Calu3 (cell line): ENCODE measurements at places on chromosomes 2 and 18. TPM values are rescaled to one million over a fixed set of nuclear protein-coding genes. Genes with fewer than 3 reads are reported as not detected.
A peak's percentile ranks its signal among the peaks of the same experiment; 100 is the strongest.

- DNase-seq, result no peak
These were observed 8.4 kb downstream of the POMC start for GRCh38 chr2:25159949-25160348.

DNA sequence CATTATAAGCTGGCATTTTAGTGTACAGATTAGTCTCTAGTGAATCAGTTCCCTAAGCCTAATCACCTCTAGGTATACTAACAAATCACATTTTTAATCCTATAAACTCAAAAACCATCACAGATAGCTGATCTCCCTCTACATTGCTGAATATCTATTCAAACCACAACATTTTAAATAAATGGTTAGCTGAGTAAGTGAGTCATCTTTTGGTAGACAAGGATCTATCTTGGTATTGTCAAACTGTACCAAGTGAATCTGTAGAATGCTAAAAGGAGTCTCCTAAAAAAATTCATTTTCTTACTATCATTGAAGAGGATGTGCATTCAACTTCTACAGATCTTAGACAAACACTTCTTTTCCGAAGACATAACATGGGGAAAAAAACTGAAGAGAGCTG is 40.7 kb downstream of the INO80D start:
- DNase-seq, result no peak

GRCh38 chr2:110120171-110121051 is 4.8 kb upstream of the MALL start:
- no peak for DNase-seq

GRCh38 chr2:171160119-171160955 is at the start of gene TLK1:
TSS of gene TLK1 (minus strand) at chr2:171160893. CDS start at chr2:171160428, 465 bp downstream.
- peak; percentile 73 for DNase-seq

DNA sequence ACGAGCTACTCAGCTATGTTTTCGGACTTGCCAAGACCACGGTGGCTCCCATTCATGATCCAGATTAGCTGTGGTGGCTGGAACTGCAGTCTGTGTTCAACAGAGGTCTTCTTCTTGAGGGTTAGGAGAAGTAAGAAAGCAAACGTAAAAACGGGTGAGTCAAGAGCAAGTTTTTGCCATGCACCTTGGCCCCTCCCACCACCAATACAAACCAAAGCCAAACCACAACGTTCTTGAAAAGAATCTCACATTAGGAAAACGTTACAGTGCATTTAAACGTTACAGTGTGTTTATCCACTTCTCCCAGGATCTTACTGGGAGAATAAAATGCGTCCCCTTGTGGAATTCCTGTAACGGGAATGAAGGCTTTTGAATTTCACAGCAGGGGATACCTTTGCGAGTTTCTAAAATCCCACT is 725 bp downstream of the FBXO48 start:
- peak; percentile 14 for DNase-seq

- DNase-seq, result no peak
These were observed 9.3 kb upstream of the RGPD4 start for GRCh38 chr2:107817378-107817777.

DNA sequence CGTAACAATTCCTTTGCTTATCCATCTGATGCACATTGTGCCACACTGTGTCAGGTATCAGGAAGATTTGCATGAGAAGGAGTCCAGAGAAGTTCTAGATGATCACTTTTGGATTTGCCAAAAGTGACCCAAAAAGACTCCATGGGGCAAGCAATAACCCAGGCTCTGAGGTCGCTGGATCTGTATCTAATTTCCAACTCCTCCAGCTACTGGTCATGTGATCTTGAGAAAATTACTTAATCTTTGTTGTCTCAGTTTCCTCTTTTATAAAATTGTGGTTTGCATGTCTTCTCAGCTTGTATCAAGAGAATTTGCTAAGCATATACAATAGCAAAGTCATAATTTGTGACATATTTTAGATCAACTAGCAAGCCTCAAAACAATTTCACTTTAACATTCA is 61.3 kb upstream of the ITGA4 start:
- DNase-seq, result no peak

DNA sequence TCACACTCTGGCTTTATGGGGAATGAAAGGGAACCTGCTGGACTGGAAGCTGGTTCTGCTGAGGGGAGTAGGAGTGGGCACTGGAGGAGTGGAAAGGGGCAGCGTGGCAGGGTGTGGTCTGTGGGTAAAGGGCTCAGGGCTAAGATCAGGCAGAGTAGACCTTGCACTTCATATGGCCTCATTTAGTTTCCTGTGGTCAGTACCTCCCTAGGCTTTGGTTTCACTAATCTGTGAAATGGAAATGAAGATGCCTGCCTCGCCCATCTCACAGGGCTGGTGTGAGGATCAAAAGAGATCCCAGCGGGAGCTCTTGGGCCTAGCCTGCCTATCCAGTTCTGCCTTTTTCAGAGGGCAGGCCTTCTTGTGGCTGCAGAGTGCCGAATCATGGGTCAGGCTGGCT is 208.7 kb downstream of the LOXHD1 start:
- no peak for DNase-seq

DNA sequence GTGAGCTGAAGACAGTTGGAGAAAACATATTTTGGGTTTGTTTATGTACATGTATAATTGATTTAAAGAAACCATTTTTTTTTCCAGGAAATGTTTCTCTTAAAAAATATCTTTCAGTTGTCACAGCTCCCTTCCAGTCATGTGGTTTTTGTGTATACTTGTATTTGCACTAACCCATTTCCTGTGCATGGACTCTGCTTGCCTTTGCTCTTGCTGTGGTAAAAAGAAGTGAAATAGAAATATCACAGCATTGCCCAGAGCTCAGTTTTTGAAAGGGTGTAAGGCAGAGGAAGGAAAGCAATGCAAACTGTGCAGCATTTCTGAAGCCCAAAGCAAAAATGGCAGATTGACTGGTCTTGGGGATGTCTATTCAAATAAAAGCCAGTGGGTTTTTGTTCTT is 10.4 kb upstream of the DOCK10 start:
- DNase-seq, result no peak

FOXD4L1 gene
- total RNA-seq, result 0.92 and 1.0 TPM in 2 replicates

IL1RL2 gene
- total RNA-seq, result 0.68 and 0.73 TPM in 2 replicates

TUBA3E gene
- total RNA-seq, result not detected in 2 replicates

DLX1 gene
- total RNA-seq, result not detected in 2 replicates
